ENCODE measurements at places on chromosomes 12 and 14.

DNA sequence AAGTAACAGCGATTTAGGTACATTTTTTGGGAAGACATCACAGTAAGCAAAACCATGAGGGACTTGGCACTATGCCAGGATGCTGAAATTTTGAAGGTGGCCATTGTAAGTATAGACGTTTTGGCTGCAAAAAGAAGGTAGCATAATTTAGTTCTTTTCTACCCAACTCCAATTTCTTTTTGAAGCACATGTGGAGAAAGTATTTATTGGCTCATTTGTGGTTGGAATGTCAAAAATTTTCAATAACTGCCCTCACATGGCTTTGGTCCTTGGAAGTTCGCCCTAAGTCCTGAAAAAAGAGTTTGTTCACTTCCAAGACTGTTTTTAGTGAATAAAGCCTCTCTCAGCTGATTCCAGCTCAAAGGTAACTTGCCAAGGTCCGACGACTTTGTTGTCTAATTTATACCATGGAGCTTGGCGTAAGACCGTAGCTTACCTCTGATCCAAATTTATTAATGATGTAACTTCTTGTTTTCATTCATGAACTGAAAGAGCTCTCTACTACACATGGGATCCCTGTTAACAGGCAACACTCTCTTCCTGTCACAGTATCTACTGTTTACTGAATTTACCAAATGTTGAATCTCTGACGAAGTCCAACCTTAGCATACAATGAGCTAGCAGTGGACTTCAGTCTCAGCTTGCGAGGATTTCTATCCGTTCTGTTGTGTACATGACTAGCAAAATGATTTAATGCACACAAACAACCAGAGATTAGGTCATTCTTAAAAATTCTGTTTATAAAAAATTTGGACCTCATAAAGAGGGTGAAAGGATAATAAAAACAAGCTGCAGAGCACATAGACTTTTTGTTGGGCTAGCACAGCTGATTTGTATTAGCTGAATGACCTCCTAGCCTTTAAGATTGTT lies 49.0 kb downstream of the MSRB3 start:
- DNase-seq: no peak

GRCh38 chr14:50961605-50962221 lies 17.4 kb upstream of the PYGL start:
- no peak for DNase-seq

DNA sequence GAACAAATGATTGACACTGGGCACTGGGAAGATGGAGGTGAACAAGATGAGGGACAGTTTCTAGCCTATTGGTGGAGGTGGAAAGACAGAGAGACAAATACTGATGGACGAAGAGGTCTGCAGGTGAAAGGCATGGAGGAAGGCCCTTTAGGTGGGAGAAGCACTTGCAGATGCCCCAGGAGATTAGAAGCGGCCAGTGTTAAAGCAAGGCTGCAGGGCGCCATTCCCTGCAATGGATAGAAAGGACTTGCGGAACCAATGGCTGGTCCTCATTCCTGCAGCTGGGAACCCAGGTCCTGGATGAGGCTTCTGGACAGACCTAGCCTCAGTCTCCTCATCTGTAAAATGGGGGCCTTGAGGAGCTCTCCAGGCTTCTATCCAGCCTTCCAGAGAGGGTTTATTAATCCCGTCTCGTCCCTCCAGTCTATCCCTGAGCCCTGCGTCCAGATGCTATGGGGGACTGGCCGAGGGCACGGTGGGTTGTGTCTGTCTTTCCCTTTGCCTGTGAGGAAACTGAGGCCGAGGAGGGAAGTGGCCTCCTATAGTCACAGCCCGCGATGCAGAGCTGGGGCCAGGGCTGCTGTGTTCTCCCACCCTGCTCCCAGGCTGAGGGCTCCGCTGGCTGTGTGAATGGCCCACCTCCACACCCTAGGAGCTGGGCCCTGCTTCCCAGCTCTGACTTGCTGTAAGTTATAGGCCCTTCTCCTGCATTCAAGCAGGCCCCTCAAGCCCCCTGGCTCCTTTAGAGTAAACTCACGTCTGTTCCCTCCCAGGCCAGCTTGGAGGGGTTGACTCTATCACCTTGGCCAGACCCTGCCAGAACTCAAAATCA lies 33.0 kb downstream of the CYP46A1 start:
- DNase-seq: no peak

DNA sequence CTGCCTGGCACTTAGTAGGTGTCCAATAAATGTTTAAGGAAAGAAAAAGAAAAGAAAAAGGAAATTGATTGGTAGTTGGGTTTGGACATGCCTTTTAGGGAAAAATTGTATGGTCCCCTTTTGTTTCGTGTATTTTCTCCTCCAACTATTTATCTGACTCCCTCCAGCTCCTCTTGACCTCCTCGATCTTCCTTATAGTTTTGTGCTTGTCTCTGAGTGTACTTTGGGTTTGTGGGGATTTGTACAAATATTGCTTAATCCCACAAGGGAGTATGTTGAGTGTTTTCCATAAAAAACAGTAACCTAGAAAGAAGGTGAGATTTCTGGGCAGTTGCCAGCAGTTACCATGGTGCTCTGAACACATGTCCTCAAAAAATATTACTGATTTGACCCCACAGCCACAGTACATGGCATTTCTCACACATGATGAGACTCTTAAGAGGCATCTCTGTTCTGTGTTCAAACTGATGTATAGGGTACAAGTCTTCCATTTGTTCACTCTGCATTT lies 15.7 kb downstream of the PLEKHG7 start:
- DNase-seq: no peak

DNA sequence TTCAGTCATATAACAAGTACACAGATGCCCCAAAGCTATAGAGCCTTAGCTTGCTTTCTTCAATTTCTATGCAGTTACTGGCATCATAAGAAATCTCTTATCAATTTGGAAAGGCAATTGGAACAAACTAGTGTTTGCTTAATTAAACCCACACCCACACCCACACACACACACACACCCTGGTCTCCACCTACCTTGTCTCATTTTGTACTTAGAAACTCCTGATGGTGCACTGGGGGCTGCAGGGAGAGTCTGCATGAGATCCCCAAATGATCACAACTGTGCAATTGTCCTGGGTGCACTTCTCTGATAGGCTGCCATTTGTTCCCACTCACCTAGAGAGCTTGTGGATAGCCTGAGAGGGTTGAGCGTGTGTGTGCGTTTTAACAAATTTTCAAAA lies 40.5 kb upstream of the PTCSC3 start:
- no peak for DNase-seq

GRCh38 chr12:124549629-124550028 lies 17.8 kb downstream of the NCOR2 start:
- DNase-seq: no peak

- no peak for DNase-seq
These were observed 10.8 kb downstream of the INF2 start for GRCh38 chr14:104700225-104700651.

- DNase-seq: no peak
These were observed 33.1 kb upstream of the SLC35F4 start for GRCh38 chr14:57898837-57899572.

DNA sequence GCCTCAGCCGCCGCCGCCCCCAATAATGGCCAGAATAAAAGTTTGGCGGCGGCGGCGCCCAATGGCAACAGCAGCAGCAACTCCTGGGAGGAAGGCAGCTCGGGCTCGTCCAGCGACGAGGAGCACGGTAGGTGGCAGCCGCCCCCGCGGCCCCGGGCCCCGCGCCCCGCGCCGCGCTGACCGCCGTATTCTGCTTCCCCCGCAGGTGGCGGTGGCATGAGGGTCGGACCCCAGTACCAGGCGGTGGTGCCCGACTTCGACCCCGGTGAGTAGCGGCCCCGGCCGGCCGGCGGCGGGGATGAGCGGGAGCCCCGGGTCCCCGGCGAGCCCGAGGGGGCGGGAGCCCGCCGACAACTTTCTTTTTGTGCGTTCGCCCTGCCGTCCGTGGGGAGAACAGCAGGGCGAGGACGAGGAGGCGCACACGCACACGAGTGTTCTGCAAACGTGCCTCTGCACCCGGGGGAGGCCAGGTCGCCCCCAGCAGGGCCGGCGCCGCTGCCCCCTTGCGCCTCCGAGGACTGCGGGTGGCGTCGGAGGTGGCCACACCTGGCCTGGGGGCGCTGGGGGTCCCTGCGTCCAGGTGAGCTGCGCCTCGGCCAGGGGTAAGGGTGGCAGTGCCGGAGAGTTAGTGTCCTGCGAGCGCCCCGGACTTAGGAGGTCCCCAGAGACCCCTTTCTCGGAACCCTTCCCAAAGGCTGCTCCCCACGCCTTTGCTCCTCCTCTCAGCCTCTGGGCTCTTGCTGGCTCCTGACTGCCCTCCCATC lies 794 bp downstream of the RCOR1 start:
- no peak for DNase-seq

DNA sequence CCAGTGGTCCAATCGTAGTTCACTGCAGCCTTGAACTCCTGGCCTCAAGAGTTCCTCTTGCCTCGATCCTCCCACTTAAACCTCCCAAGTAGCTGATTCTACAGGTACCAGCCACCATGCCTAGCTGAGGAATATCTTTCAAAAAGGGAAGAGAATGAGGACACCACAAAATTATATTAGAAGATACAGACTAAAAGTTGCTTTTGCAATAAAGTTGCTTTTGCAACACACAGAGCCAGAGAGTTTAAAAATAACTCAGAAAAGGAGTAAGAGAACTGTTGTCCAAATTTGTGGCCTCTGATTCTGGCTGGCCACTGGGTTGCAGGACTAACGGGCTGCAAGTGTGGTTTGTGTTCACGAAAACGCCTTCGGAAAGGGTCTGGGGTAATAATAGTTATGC lies 19.8 kb downstream of the TMEM253 start:
- DNase-seq: no peak

GRCh38 chr12:96210376-96211055 lies 16.3 kb downstream of the ELK3 start:
- DNase-seq: no peak

GRCh38 chr12:65918021-65918420 lies 93.7 kb downstream of the HMGA2 start:
- no peak for DNase-seq

DNA sequence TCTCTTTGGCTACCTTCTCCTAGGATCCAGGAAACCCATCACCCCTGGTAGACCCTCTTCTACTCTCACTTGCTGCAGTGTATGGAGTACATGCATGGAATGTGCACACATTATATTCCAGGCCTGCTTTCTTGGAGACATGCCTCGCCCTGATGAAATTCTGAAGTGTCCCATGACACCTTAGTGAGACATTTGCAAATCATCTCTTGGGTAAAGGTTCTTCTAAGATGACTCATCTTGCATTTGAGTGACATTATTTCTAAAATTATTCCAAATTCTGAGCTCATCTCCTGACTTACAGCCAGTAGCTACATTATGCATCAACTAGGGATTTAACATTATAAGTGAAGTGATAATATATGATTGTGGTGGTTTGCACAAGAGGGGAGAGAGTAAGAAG lies 49.8 kb downstream of the SDR9C7 start:
- DNase-seq: no peak

- no peak for DNase-seq
These were observed 226.0 kb downstream of the AEBP2 start for GRCh38 chr12:19665121-19665900.

DNA sequence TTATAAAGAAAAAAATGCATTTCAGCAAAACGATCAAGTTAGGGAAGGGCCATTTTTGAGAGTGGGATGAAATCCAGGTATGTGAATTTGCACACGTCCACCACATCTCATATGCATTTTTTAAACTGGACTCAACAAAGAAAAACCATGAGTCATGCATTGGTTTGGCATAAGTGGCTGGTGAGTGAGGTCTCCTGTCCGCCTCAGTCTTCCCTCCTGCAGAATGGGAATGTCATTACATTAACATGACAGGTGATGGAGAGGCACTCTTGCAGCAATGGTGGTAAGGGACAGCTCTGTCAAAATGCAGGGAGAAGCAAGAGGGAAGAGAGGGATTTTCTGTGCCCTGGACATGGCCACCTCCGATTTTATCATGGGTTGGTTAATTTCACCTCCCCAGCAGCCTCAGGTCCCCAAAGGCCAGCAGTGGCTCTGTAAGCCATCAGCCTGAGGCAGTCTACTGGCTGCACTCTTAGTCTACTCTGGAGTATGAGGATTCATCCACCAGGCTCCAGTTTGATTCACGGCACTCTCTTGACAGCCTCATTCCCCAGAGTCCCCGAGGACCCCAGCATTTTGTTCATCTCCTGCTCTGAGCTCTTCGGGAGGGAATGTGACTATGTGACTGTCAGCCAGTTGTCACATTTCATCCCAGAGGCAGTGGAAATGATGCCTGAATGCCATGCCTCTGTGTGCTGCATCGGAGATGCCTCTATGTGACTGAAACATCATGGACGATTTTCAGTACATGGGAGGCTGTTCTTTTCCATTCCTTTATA lies 17.1 kb upstream of the PWP1 start:
- no peak for DNase-seq

DNA sequence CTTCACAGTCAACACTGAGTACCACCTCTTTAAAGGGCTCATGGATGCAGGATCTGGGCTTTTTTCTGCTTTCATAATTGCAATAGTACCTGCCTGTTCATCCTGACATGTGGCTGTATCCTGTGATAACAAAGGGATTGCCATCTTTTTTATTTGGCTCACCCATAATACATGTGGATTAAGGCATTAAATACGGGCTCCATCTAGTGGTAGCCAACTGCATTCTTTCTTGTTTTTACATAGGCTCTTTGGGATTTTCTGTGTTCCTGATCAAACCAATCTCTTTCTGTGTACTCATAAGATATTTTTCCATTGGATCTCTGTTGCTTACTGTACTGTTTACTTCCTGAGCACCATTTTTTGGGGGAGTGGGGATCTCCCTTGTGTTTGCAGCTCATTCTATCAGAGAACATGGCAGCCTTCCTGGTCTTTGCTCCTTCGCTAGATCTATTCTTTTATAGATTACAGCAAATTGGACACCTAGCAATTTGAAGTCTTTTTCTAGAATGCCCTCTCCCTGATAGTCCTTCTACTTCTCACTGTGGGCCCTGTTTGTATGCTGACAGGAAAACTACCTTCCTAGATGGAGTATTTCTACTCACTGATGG lies 723.4 kb upstream of the MDGA2 start:
- DNase-seq: no peak

DNA sequence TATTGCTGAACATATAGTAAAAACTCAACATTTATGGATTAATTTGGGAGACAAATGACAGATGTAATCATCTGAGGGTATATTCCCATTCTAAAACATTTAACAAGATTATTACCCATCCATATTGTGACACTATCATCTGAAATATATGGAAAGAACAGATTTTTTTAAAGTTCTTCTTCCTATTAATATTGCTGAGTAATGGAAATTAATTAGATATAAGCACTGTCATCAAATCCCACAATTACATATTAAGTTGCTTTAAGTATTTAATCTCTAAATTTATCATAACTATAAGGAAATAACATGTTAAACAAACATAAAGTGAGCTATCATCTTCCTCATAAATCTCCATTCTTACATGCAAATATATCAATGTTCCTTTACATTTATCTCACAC lies 22.0 kb downstream of the EML5 start:
- no peak for DNase-seq

- no peak for DNase-seq
These were observed 11.5 kb downstream of the SPTSSA start for GRCh38 chr14:34450542-34450915.

DNA sequence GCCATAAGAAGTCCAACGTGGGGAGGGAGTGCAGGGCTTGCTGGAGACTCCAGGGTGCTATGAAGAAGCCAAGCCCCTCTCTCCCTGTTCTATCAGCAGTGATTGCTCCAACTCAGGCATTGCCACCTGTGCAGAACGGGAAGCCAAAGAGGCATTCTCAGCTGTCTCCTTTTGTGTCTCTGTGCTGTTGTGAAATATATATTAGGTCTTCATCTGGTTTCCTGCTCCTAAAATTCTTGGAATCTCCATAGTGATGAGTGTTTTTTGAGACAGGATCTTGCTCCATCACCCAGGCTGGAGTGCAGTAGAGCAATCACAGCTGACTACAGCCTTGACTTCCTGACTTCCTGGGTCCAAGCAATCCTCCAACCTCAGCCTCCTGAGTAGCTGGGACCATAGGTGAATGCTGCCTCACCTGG lies 51.2 kb upstream of the AEBP2 start:
- no peak for DNase-seq

GRCh38 chr14:58637040-58637390 lies 747 bp upstream of the DACT1 start:
- DNase-seq: no peak

Data from cerebellar nuclear complex (tissue), 1 donor.